ENCODE measurements at places on chromosomes 5 and 9.

DNA sequence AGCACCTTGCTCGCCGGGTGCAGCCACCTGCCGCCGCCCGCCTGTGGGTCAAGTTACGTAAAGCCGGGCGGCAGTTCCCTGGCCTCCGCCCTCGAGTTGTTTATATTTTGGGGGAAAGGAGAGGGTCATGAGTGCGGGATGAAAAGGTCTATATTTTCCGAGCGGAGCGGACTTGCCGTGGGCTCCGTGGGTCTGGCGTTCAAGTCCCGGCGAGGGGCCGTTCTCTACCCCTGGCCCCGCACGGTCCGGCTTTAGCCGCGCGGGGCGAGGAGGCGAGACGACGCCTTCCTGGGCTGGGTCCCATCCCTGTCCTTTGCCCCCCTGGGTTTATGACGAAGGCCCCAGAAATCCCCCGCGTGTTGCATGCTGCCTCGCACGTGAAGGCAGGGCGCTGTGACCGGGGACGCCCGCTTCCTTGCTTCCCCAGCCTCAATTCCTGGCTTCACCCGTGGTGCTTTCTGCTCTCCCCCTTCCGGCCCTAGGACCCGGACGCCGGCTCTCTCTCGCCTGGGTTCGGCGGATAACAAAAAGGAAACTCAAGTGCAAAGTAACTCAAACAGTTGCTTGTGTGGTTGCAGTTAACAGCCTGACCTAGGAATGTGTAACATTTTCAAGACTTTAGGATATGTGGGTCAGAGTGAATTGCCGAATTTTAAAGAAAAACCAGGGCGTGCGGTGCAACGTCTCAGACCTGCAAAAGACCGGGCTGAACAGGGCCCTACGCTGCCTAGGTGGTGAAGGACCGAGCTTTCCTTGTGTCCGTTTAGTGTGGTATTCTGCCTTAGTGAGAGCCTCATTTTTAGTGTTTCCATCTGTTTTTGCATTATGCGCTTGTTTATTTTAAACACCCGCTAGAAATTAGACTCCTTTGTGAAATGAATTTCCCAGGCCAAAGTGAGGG is 810 bp downstream of the VPS13A start:
- peak; percentile 37 for DNase-seq

GRCh38 chr9:99432075-99432474 is 210.0 kb downstream of the SEC61B start:
- no peak for DNase-seq

DNA sequence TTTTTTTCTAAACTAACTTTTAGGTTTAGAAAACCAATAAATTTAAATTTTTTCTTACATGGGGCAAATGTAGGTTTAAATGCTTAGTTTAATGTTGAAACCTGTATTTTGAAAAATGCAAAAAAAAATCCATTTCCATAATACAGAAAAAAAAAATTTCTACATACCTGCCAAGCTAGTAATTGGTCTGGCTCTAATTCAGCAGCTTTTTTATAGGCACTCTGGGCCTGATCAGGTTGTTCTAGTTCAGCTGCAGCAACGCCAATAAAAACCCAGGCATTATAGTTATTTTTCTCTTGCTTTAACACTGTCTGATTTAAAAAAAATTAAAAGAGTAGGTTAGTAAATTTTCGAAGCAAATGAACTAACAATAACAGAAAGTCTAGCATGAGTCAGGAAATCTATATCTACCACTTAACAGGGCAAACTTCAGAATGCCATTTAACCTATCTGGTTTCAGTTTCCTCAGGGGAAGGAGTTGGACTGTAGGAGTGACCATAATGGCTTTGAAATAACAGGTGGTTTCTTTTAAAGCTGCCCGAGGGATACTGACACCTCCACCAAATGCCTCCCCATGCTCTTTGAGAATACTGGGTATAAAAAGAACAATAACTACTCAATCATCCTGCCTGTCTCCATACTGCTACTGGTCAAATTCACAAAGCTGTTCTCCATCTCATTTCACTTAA is 11.6 kb downstream of the SKIC3 start:
- DNase-seq: no peak

GRCh38 chr5:132785365-132785764 is 8.3 kb upstream of the SEPTIN8 start:
- no peak for DNase-seq

GRCh38 chr5:87432460-87432859 is 19.7 kb upstream of the CCNH start:
- no peak for DNase-seq

DNA sequence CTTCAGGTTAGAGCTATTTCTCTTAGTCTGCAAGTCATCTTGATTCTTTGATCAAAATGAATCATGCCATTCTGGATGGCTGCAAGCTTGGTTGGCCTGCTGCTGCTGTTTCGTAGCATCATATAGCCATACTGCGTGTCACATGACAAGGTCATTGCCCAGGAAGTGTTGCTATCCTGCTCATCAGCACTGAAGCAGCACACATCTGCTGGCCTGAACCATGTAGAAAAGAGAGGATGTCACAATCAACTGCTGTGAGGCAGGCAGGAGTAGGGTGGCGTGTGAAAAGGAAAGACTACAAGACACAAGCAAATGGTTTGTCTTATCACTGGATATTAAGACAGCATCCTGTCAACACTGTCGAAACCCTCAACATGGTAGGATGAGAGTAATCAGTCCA is 376.7 kb upstream of the RORB start:
- no peak for DNase-seq

DNA sequence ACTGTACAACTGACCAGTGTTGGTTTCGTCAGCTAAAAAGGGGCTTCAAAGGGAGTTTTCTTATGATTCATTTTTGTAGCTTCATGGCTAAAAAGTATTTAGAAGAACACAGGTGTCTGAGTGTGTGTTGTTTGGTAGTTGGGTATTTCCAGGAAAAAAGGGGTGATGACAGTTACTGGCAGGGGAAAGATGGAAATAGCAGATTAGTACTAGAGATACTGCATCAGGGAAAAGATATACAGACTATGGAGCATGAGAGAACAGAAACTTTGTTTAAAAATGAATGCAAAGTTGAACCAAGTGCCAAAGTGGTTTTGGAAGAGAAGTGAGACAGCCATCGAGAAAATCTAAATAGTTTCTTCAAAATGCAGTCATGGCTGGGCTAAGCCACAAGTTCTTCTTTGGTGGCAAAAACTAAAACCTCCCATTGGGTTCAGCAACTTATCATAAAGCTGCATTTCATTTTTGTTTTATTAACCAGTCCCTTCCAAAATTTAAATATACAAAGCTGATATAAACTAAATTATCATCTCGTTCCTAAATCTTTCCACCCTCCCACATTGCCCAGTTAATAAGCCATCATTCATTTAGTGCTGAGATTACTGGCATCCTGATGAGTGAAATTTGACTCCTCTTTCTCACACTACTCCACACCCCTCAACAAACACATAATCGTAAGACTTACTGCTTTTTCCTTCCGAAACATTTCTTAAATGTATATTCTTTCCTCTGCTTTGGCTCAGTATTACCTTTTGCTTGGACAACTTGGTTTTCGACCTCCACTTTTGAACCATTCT is 33.5 kb downstream of the ELL2 start:
- no peak for DNase-seq

DNA sequence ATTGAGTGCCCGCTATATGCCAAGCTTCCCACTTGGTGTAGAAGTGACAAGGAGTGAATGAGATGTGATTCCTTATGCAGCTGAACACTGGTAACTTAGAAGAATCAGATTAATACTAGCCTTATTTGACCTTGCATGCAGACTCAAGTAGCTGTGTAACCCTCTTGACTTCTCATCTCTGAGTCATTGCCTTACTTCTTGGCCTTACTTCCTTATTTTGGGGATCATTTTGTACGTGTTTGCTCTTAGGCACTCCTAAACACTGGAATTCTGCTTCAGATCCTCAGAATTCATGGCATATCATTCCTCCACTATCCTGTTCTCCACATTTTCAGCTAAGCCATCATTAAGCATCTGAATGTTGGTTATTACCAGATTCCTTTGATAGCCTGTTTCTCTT is 948.9 kb upstream of the ARRDC3 start:
- DNase-seq: no peak

DNA sequence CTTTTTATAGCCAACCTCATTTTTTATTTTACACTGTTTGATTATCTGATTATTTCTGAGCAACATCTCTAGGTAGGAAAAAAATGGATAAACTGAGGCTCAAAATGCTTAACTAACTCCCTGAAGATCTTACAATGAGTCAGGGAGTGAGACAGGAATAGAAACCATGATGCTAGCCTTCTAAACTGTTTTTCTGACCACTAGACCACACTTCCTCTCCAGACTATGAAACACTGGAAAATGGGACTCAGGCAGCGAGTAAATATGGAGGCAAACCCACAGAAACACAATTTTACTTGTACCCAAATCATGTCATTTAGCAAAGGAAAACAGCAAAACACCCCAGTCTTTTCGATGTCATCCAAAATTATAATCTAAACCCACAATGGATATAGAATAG is 129.9 kb upstream of the ANKH start:
- no peak for DNase-seq

GRCh38 chr9:36637491-36638270 is 65.0 kb downstream of the MELK start:
- no peak for DNase-seq

GRCh38 chr9:72165326-72165725 is 16.1 kb downstream of the GDA start:
- DNase-seq: no peak

GRCh38 chr5:118937393-118938061 is 50.8 kb downstream of the DTWD2 start:
- DNase-seq: no peak

DNA sequence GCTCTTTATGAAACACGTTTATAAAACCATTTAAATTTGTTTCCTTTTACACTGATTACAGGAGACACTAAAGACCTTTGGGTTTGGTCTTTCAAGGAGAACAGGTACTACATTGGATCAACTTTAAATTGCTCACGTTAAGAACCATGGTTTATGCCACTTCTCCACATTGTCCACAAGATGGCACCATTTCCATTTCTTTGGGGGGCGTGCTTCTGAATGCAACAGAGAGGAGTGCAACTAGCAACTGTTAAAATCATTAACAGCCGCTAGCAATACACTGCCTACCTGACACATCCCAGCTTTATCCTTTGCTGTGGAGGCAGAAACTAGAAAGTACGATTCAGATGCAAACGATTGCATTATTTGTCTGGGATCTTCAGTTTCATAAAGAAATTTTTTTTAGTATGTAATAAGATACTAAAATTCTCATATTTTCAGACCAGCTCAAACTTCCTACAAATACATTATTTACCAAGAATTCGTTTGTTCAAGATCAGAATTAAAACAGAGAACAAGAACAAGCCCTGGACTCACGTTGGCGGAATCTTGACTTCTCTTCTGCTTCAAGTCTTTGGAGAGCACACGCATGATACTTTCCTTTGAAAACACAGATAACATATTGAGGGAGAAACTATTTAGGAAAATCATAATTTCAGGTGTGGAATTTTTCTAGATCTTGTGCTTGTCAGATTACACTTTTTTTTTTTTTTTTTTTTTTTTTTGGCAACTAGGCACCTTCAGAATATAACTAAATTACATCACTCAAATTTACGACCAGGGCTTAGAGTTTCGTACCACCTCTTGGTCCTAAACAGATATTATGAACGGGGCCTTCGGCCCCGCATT is 702 bp downstream of the CDC20B start:
- DNase-seq: peak; percentile 42

DNA sequence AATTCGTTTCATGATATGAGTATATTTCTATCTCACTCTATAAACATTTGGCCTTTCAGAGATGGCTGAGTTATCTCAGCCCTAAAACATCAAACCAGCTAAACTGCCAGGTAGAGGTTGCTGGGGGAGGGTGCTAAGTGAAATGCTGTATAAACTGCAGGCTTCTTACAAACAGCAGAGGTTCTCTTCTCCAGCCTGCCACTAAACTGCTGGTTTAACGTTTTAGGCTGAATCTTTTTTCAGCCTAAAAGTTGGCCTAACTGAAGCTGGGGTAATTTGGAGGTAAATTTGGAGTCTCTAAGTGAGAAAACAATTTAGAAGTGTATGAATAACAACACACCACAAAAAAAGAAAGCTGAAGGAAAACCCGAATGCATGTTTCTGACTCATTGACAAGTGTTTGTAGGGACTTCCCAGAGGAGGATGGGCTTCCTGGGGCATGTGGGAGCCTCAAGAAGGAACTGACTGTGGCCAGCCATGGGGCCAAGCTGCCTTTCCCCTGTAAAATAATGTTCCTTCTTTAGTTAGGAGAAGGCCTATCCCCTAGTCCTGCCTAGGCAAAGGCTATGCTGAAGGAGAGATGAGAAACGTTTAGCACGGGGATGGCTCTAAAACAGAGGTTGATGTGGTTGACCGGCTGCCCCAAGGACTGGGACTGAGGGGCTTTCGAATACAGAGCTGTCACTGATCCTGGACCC is 44.3 kb downstream of the SLC28A3 start:
- no peak for DNase-seq

DNA sequence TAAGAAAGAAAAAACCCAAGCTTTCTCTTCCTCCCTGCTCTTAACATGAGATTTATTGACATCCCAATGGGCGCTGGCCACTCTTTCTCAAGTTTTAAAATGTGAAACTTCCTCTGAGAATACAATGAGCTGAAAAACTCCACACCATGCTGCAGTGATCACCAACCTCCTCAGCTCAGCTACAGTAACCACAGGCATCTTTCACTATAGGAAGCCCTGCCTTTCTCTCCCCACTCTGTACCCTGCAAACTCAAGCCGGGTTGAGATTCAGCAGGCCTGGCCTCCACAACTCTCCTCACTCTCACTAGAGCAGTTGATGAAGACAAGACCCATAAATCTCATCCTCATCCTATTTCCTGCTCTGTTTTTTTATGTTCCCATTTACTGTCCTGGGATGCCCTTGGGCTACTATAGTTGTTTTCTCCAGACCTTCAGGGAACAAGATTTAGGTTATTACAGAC is 48.3 kb downstream of the SH3TC2 start:
- no peak for DNase-seq

- DNase-seq: no peak
Observed at GRCh38 chr9:136846376-136847087, 2.7 kb upstream of the PHPT1 start.

DNA sequence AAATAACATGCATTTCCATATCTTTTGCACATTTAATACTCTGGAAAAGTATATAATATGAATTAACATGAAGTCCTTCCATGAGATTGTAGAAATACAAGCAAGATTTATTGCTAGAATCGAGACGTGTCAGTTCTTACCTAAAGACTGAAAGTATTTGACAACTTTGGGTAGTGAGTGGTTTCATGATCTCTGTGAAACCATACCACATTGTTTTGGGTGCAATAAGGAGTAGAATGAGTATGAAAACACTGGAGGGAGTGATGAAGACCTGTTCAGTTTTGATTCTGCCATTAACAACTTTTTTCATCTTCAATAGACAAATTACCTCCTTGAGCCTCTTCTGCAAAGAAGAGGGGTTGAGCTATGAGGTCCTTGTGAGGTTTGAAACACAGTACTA is 133.7 kb downstream of the NUDT12 start:
- DNase-seq: no peak

- no peak for DNase-seq
Observed at GRCh38 chr5:15260356-15261268, 239.4 kb upstream of the FBXL7 start.

GRCh38 chr9:124479371-124479770 is 27.8 kb downstream of the NR5A1 start:
- no peak for DNase-seq
